Stimulated activated CD4-positive, alpha-beta T cell treated with anti-CD3 and anti-CD28 coated beads, Interleukin-1b, Interleukin-23, amount 100 ng/mL, for 24 hours (primary cell): ENCODE measurements at places on chromosomes 5 and 9.

DNA sequence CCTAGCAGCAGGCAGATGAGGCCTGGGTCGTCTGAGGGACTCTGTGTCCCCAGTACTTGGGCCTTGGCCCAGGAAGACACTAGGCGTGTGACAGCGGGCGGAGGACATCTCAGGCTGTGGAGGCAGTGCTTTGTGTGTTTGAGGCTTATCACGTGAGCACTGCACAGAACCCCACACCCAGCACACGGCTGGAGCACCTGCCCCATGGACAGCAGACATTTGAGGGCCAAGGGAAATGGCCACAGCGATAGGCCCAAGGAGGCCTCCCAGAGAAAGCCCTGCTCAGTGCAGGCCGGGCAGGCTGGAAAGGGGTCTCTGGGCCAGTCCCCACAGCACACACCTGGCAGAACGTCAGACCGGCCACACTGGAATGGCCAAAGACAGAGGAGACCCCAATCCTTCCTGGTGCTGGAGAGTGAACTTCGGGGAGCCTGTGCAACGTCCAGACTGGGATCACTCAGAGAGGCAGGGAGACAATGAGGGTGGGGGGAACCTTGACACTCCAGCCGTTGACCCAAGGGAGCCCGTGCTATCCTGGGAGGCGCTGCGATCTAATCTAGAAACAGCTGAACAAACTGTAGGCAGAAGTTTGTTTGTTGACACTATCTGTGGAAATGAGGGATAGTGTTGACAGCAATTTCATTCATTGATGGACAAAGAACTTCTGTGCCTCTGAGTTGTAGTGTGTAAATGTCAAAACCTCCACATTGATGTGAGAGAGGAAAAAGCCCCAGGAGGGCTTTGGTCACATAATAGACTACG lies 19.6 kb upstream of the FLT4 start:
- no peak for DNase-seq

DNA sequence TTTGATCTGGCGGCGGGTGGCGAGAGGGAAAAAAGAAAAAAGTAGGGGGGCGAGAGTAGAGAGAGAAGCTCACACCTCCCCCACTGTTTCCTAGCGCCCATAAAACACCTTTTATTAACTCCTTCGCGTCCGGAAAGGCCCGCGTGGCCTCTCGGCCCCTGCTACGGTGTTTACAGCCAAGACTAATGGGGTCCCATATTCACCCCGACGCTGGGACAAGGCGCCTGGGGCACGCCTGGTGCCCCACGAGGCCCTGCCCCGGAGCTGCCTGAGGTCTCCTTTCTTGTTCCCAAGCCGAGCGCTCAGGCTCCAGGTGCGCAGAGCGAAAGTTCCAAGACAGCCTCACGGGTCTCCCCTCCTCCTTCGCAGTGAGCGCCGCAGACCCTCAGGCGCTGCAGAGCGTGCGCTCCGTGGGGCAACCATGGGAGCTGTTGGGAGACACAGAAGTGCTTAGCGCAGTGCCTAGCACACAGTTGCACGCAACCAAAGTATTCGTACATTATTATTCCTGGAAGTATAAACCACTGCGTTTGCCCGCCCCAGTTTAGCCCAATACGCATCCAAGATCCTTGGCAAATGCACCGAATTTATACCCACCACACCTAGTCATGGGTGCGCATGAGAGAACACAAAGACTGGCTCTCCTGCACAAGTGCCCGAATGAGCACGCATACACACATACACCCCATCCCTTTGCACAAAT lies 4.3 kb downstream of the HAND1 start:
- DNase-seq = no peak

- no peak for DNase-seq
These were observed 187.8 kb downstream of the FANCC start for GRCh38 chr9:95129476-95130291.

DNA sequence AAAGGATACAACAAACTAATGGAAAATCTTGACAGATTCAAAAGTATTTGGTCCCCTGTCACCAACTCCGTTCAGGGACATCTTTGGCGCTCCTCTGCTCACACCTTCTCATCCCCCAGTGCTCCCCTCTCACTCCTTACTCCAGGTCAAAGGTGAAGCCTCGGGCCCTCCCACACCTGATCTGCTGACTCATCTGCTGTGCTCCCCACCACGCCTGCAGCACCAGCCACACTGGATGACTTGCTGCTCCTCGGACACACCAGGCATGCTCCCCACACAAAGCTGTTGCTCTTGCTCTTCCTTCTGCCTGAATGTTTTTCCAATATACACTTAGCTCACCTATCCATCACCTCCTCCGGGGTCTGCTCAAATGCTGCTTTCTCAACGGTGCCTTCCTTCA lies 123.4 kb downstream of the ESM1 start:
- DNase-seq = no peak

GRCh38 chr5:36646507-36647023 lies 40.2 kb downstream of the SLC1A3 start:
- no peak for DNase-seq

DNA sequence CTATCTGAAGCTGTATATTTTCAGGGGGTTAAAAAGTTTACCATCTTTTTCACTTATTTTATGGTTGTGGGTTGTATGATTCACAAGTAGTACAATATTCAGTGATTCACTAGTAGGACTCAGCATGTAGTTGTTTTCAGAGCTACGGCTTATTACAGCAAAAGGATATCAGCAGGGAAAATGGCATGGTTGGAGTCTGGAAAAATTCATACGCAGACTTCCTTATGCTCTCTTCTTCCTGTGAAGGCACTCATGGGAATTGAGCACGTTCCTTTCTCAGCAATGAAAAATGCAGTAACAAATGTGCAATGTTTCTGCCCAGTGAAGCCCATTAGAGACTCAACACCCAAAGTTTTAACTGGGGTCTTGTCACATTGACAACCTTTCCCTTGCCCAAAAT lies 250.5 kb downstream of the KCNN2 start:
- DNase-seq = no peak

- DNase-seq = no peak
These were observed 26.8 kb upstream of the GARNL3 start for GRCh38 chr9:127237801-127238200.

DNA sequence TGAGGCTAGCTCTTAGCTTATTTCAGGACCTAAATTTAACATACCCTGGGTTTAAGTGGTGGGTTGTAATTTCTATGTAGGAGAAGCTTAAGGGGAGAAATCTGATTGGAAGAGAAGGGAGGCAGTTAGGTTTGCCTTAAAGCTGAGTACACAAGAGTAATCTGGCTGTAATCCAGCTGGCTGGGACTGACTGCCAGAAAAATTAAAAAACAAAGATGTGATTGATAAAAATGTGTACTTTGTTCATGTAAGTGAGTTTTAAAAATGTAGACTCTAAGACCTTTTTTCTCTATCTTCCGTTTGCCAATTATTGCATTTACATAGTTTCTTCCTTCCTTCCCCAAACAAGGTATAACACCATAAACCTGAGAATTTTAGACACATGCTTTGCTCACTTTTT lies 17.5 kb upstream of the MSMP start:
- DNase-seq = no peak
